Fibroblast of skin of abdomen (primary cell): ENCODE measurements at places on chromosomes 16 and 17.

DNA sequence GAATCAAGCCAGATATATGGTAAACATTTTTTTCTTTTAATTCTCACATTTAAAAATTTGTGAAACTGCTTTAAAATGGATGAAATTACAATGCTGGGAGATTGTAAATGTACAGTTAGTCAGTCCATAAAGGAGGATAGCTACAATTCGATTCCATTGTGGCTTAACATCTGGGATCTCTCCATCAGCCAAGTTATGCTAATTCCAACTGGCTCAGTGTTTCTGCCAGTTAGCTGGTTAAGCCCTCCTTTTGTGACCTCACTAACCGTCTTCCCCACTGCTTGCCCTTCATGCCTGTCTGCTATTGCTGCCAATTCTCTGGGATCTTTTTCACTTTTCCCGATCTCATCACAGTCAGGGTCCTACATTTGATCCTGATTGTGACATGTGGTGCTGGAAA, 1347.6 kb downstream of the CDH11 start:
- no peak for DNase-seq

DNA sequence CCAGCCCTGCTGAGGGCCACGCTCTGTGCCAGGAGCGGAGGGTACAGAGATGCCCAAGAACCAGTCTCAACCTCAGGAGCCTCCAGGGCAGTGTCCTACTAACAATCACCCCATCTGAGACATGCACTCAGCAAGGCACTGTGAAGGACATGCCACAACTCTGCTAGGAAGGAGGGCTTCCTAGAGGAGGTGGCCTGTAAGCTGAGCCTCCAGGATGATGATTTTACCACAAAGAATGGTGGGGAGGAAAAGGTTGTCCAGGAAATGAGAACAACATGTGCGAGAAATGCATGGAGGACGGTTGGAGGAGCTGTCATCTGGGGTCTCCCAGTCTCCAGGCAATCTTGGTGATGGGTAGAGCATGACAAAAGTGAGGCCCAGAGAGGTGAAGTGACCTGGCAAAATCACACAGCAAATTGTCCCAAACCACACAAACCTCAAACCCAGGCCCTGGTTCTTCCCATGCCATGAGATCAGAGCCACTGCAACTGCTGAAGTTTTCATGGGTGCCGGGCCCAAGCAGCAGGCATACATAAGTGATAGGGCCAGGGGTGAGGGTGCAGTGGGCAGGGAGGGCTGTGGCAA, 30.5 kb downstream of the CNGB1 start:
- DNase-seq, result no peak

- no peak for DNase-seq
Measured at GRCh38 chr17:15238057-15238456, 27.1 kb downstream of the PMP22 start.

GRCh38 chr17:57273490-57273889, 17.2 kb downstream of the MSI2 start:
- DNase-seq, result no peak

- no peak for DNase-seq
Measured at GRCh38 chr17:2156666-2157065, 101.8 kb downstream of the HIC1 start.

DNA sequence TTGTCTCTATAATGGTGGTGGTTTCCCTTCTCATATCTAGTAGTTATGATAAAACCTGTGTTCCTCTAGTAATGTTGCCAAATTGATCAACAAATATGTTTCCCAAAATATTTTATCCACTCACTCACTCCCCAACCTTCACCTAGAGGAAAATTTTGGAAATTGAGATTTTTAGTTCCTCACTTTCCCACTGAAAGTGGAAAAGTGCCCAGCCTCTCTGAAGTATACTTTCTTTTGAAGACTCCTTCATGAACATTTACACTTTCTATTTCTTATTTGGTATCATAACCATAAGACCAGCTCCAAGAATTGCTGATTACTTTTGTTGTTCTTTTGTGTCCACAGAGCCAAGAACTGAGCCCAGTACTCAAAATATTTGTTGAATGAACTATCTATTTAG, 5.1 kb upstream of the CENPV start:
- DNase-seq, result no peak

DNA sequence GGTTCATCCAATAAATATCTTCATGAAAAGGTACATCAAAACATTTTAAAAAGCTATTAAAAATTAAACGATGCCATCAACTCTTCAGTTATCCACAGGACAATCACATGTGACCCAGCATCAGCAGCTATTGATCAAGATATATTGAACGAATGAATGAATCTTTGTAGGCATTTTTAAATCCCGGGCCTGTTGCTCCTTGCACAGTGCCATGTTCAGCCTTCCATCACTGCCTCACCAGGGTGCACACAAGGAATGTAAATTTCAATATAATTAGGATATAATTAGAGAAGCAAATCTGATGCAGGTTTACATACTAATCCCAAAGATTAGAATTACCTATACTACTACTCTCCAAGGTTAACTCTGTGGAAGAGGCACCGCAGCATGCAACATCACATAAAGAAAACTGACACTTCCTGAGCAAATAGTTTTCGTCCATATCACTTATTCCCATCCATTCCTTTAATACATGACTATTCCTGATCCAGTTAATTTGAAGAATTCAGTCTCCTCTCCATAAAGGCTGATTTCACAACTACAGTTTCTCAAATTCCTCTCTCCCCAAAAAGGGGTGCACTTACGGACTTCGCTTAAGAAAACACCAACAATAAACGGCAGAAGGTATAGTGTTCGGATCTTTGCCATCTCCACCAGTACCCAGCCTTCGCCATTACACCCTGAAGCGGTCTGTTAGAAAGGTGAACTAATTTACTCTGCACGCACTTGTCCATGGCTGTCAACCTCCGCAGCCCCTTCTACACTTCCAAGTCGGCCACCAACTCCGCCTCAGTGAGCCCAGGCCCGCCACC, 938 bp downstream of the NCOR1 start:
- DNase-seq, result no peak

DNA sequence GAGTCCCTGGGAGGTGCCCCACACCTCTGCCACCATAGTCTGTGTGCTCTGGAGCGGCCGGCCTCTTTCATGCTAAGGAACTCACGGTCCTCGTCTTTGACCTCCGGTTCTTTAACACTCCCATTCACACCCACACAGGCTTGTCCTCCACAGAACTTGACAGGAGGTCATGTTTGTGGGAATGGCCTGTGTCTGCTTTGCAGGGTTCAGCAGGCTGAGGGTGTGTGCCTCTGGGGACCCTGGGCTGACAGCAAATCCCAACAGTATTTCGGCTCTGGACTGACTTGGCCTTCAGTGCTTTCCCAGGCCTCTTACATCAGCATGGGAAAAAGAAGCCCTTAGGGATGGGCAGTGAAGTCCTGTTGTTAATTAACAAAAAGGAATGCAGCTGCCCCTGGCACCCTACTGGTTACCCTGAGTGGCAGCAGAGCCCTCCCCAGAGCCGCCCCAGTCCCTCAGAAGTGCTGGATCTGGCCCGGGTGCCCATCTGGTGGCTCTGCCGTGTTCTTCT, 35.4 kb upstream of the ADORA2B start:
- DNase-seq, result no peak

- no peak for DNase-seq
Measured at GRCh38 chr17:81831563-81831956, 1.5 kb downstream of the MCRIP1 start.

GRCh38 chr16:414395-415169, 10.9 kb upstream of the RAB11FIP3 start:
- DNase-seq, result no peak

DNA sequence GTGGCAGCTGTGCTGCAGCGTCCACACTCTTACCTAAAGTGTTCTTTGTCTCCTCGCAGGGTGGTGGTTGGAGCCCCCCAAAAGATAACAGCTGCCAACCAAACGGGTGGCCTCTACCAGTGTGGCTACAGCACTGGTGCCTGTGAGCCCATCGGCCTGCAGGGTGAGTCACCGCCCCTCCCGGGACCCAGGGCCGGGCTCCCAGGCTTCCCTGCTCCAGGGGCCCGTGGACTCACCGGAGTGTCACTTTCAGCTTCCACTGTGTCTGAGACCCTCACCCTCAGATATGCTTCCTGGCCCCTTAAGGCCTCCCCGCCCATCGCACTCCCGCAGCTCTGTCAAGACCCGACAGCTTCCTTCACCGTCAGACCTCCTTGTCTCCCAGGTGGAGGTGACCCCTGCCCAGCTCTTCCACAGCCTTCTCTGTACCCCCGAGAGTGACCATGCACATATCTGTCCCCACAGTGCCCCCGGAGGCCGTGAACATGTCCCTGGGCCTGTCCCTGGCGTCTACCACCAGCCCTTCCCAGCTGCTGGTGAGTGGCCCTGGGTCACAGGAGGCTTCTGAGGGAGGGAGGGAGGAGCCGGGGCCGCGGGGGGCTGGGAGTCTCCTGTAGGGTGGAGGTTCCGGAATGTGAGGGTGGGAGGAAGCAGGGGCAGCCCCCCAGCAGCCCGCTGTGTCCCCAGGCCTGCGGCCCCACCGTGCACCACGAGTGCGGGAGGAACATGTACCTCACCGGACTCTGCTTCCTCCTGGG, 1.8 kb downstream of the ITGAX start:
- no peak for DNase-seq

DNA sequence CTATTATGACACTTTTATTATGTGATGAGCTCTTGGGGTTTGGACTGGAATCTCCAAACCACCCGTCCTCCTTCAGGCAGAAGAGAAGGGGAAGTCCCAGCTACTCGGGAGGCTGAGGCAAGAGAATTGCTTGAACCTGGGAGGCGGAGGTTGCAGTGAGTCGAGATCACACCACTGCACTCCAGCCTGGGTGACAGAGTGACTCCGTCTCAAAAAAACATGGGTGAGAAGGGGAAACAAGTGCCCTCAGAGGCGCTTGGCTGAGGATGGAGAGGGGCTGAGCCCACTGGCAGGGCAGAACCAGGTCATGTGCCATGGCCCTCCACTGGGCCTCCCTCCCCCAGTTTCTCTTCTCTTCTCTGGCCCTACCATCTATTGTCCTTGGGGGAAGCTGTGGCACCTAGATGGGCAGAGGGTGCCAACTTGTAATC, 120.9 kb upstream of the SMURF2 start:
- no peak for DNase-seq

DNA sequence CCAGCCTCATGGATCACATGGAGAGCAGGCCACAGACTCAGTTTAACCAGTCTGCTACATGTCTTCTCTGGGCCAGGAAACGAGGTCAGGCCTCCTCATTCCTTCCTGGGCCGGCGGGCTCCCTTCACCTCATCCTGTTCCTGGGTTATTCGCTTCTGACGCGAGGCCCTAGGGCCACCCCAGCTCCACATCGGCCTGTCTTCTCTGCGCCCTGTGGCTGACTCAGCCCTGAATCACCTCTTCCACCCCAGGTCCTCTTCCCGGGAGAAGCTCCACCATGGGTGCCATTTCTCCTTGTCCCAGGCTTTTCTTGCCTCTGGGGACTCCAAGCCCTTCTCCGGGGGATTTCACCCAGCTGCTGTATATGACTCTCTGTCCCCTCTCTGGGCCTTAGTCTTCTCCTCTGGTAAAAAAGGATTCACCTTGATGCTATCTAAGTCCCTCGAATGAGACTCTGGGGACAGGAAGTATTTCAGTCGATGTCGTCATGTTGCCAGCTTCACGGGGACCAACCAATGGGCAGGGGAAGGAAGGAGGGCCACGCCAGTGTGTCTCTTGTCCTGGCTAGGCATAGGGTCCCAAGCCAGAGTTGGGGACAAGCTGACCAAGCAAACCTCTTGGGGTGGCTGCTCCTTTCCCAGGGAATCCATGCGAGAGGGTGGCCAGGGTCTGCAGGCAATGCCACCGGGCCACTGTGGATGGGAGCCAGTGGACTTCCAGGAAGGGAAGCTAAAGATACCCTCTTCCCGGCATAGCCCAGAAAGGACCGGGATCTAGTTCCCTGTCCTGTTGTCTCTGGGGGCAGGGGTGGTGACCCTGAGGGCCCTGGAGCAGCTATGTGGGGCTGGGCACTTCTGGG, 58.7 kb downstream of the SOCS3 start:
- no peak for DNase-seq

GRCh38 chr16:50939356-50939755, 197.5 kb downstream of the CYLD start:
- no peak for DNase-seq

GRCh38 chr17:42675348-42675964, 1.3 kb downstream of the PLEKHH3 start:
- DNase-seq, result no peak

- no peak for DNase-seq
Measured at GRCh38 chr17:29169806-29170591, 10.2 kb downstream of the MYO18A start.

DNA sequence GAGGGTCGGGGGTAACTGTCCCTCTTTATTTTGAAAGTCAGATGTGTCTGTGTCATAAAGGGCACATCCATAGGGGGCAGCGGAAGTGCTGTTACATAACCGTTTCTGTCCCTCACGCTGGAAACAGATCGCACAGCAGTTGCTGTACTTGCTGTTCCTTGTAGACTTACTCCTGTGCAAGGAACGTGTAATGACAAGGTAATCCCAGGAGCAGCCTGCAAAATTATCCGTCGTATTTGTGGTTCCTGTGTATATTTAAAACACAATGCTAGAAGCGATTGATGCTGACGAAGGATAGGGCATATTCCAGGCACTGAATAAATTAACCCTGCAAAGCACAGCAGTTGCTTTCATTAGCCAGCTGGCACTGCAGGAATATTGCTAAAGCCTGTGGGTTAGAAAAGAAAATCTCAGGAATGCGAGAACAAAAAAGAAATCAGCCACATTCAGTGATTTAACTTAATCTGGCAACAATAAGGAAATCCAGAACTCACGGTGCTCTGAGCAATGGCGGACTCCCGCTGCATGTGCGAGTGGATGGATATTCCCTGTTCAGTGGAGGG, 76.2 kb downstream of the SPECC1 start:
- DNase-seq, result peak; percentile 37

DNA sequence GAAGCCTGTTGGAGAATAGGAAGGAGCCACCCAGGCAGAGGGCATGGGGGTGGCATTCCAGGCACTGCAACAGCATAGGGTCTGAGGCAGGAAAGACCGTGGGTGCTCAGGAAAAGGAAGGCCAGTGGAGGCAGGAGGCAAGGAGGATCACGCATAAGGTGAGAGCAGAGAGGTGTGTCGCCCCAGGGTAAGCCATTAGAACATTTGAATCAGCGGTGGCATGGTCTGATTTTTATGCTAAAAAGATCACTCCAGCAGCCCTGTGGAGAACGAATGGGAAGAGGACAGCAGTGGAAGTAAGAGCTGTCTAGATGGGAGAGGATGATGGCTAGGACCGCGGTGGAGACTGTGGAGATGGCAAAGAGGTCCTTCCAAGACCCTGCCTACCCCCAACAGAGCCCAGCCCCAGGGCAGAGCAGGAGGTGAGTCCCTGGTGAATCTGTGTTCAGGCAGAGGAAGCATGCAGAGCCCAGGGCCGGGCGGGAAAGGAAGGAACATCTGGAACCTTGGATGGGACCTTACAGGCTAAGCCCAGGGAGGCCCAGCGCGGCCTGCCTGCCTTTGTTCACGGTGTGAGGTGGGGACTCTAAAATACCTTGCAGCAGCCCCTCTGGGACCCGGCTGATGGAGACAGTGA, 7.8 kb downstream of the LPO start:
- DNase-seq, result no peak

GRCh38 chr17:927611-928461, 51.7 kb downstream of the NXN start:
- DNase-seq, result peak; percentile 97

- DNase-seq, result no peak
Measured at GRCh38 chr16:49499414-49499785, 125.8 kb downstream of the C16orf78 start.
